Left colon (tissue), 2 donors: ENCODE measurements at places on chromosomes 5 and 9.

DNA sequence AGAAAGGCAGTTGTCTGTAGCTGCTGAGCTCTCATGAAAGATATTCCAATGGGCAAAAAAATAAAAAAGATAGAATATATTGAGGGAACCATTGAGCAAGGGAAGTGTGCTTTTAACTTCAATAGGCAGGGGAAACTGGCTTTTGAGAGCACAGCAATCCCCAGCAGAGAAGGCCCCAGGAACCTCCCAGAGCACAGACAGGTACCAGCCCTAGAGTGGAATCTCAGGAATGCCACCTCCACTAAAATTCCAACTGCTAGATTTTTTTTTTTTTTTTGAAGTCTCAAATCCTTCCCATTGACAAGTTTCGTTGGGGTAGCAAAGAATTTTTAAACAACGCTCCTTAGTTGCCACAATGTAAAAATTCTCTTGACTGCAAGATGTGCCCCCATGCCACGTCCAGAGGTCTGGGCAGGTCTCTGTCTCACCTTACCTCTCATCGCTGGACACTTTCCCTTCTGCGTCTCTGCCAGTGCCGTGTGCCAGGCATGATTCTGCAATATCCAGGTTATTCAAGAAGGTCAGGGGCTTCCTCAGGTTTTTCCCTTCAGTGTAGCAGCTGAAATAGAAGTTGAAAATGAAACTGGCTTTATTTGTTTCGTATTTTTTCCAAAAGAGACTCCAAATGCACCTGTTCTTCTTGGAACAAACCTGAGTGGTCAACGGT is 64.2 kb upstream of the IRX1 start:
- DNase-seq: no peak

- no peak for DNase-seq
Measured at GRCh38 chr5:72171667-72172066, 64.4 kb downstream of the MAP1B start.

GRCh38 chr5:147063943-147064342 is 170.9 kb upstream of the STK32A start:
- no peak for DNase-seq

DNA sequence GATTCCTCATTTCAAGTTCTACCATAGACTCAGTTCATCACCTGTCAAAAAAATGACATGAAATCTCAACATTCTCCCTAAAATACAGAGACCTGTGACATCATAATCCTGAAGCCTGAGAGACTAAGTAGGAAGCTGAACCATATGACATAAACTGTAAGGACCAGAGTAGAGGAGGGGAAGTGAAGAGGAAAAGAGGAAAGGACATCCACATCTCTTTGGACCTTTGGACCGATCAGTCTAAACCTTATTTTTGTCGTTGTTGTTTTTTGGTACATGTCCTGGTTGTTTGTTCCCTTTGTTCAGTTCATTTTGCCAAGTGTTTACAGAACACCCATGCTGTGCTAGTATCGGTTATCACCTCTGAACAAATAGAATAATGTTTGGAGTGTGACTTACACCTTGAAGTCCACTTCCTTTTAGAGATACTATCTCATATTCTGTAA is 41.9 kb downstream of the LURAP1L start:
- no peak for DNase-seq

GRCh38 chr5:62305715-62306322 is at the start of gene KIF2A:
Gene KIF2A, plus strand, starts transcription at chr5:62306206. Its CDS starts 267 bp downstream, at chr5:62306473.
- peak; percentile 86 for DNase-seq

DNA sequence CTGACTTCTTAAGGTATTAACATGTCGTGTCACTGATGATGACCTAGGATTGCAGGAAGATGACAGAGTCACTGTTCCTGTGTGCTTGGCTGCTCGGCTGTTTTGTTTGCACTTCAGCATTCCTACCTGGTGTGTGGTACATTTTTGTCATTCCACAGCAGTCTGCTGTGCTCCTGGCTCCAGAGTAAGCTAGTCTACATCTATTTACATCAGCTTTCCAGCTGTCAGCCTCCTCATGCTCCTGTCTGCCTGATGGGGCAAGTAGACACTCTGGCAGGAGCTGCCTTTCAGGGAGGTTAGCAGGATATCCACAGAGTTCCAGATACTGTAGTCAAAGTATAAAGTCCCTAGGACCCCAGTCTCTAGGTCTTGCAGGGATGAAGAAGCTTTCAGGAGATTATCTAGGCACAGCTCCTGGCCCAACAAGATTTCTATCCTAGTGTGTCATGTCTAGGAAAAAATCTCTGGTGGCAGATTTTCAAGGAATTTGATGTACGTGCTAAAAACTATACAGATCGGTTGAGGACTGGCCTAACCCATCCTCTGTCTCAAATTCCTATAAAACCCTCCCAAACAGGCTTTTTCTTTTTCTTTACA is 28.4 kb downstream of the RUSC2 start:
- no peak for DNase-seq

DNA sequence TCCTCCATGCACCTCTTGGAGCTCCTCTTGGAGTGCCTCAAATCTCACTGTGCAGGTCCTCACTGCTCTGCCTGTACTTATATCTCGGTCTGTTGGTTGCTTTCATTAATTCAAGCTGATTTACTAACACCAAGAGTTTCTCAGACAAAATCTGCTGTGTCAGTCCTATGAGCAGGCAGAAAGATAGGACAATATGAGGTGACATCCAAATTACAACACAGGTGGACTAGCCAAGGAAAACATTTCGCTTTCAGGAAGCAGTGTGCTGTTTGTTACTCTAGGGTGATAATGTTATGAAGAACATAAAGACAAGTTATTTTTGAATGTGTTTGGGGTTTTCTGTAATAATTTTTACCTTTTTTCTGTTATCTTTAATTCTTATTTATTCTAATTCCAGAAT is 264.1 kb upstream of the ANKH start:
- DNase-seq: no peak

- no peak for DNase-seq
Measured at GRCh38 chr9:90044263-90044662, 439.5 kb downstream of the GADD45G start.
